ENCODE measurements at places on chromosomes 7 and 10.

DNA sequence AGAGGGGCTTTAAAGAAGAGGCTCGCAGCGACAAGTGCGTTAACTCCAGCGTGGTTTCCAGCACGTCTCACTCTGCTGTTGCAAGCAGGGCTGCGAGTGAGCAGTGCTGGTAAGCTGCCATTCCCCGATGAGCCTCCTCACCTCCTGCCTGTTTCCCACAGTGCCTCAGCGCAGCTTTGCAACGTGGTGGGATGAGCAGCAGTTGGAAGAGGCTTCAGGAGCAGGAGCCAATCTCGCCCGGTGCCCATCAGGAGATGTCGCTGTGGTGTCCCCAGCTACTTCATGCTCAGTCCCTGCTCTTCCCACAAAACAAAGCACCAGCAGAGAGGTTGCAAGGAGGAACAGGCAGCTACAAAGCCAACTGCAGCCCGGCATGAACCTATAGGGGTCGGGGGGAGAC lies 2.4 kb upstream of the ADARB2 start:
- H3K36me3 ChIP-seq, result no peaks in the 10 kb centered on the region
- no peak overlapping the region for H3K27ac ChIP-seq
- H3K27me3 ChIP-seq, result peaks cover 63% of the 10 kb centered on the region
- no peaks in the 10 kb centered on the region for H3K4me1 ChIP-seq
- DNase-seq, result no peak

DNA sequence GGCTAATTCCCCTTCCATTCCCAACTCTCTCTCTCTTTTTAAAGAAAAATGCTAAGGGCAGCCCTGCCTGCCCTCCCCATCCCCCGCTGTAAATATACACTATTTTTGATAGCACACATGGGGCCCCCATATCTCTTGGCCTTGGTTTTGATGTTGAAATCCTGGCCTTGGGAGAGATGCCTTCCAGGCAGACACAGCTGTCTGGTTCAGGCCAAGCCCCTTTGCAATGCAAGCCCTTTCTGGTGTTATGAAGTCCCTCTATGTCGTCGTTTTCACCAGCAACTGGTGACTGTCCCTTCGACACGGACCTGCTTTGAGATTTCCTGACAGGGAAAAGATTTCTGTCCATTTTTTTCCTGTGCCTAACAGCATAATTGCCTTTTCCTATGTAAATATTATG lies 3.0 kb downstream of the ADRA2A start:
- H3K4me1 ChIP-seq, result no peaks in the 10 kb centered on the region
- H3K27me3 ChIP-seq, result peaks cover 23% of the 10 kb centered on the region
- no peak overlapping the region for H3K4me3 ChIP-seq
- no peak for DNase-seq
- H3K27ac ChIP-seq, result no peak overlapping the region

DNA sequence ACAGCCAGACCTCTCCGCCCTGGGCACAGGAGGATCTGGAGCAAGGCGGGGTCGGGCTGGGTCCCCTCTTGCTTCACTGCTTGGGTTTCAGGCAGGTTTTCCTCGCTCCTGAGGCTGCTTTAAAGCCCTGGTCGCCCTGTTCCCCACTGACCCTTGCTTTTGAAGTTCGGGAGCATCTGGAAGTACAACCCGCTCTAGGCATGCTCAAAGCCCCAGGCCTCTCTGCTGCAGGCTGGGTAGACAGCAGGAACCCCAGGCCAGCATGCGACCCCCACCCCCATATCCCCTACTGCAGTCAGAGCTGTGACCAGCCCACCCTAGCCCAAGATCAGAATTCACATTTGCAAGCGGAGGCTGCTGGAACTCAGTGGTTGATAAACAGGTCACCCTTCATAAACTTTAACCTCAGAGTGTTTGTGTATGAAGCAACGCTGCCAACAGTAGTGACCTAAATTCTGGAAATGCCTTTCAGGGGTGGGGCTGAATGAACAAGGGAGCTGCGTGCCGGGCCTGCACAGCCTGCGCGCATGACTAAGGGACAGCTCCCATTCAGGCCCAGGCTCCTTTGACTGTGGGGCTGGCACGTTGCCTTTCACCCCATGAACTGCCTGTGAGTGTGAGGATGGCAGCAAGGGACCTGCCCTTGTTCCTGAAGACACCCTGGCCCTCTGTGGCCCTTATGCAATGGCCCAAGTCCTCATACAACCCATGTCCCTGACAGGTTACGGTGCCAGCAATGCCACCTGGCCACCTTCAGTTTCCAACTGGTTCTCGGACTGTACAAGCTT lies 52.5 kb downstream of the PROSER2 start:
- peak overlapping the region; percentile 94 for H3K27ac ChIP-seq
- no peaks in the 10 kb centered on the region for H3K27me3 ChIP-seq
- H3K4me3 ChIP-seq, result peak overlapping the region; percentile 49
- peaks cover 76% of the 10 kb centered on the region for H3K4me1 ChIP-seq
- no peaks in the 10 kb centered on the region for H3K36me3 ChIP-seq

GRCh38 chr10:75013522-75013921 lies 97.9 kb upstream of the SAMD8 start:
- H3K4me1 ChIP-seq, result no peaks in the 10 kb centered on the region
- H3K4me3 ChIP-seq, result no peak overlapping the region
- no peaks in the 10 kb centered on the region for H3K27me3 ChIP-seq
- DNase-seq, result no peak
- no peak overlapping the region for H3K27ac ChIP-seq

GRCh38 chr7:26588511-26588910 lies 275.9 kb downstream of the SKAP2 start:
- H3K27ac ChIP-seq, result no peak overlapping the region
- no peaks in the 10 kb centered on the region for H3K4me1 ChIP-seq
- H3K36me3 ChIP-seq, result no peaks in the 10 kb centered on the region
- no peak overlapping the region for H3K4me3 ChIP-seq

- H3K27me3 ChIP-seq, result no peaks in the 10 kb centered on the region
- DNase-seq, result no peak
- H3K4me3 ChIP-seq, result no peak overlapping the region
- H3K36me3 ChIP-seq, result no peaks in the 10 kb centered on the region
- H3K27ac ChIP-seq, result no peak overlapping the region
Observed at GRCh38 chr7:106915873-106916272, 50.8 kb downstream of the PIK3CG start.

DNA sequence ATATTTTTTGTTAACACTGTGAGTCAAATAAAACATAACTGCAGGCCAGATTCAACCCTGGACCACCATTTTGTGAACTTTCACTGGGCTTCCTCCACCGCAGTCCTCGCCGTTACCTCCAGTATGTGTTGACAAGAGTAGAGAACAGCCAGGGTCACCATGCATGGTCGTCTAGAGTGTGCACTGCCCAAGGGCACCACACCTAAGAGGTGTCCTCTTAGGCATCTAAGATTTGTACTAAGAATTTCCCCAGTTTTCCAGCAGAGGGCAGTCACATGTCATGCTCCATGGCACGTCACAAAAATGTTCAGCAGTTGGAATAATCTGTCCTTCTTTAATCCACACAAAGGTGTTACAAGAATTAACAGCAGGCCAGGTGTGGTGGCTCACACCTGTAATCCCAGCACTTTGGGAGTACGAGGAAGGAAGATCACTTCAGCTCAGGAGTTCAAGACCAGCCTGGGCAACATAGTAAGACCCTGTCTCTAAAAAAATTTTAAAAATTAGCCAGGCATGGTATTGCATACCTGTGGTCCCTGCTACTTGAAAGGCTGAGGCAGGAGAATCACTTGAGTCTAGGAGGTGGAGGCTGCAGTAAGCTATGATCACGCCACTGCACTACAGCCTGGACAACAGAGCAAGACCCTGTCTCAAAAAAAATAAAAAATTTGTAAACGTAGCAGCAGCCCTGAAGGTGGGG lies 71.2 kb upstream of the FOXK1 start:
- H3K4me1 ChIP-seq, result peaks cover 18% of the 10 kb centered on the region
- H3K27me3 ChIP-seq, result no peaks in the 10 kb centered on the region
- no peak overlapping the region for H3K27ac ChIP-seq
- H3K4me3 ChIP-seq, result no peak overlapping the region
- no peaks in the 10 kb centered on the region for H3K36me3 ChIP-seq
